ENCODE measurements at places on chromosomes 16 and 17. TPM values are rescaled to one million over a fixed set of nuclear protein-coding genes. Genes with fewer than 3 reads are reported as not detected.
A peak's percentile ranks its signal among the peaks of the same experiment; 100 is the strongest.

DNA sequence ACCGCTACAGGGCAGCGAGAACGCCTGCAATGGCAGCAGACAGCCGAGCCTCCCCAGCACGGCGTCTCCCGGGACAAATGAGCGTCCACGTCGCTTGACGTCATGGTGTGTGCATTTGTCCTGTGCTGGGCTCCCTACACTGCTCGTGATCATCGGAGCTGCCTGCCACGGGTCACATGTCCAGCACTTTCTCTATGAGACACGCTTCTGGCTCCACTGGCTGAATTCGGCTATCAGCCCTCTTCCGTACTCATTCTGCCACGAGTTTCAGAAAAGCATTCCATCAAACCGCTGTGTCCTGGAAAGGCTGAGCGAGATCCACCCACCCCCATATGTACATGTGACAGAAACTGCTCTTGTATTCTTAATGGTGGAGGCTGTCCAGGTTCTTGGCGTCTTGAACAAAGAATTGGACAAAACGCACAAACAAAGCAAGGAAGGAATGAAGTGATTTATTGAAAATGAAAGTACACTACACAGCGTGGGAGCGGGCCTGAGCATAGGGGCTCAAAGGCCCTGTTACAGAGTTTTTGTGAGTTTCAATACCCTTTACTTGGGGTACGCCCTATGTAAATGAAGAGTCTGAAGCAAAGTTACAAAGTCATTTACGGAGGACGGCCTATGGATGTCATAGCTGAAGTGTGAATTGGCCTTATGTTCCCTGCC, 28.5 kb upstream of the SHCBP1 start:
- DNase-seq: peak; percentile 53

TMEM98 gene
- total RNA-seq: 111 TPM

TPSG1 gene
- total RNA-seq: 60.7 TPM

SLC5A10 gene
- total RNA-seq: 0.31 TPM

- no peak for DNase-seq
These were observed 7.9 kb upstream of the RNF222 start for GRCh38 chr17:8405499-8406016.

DNA sequence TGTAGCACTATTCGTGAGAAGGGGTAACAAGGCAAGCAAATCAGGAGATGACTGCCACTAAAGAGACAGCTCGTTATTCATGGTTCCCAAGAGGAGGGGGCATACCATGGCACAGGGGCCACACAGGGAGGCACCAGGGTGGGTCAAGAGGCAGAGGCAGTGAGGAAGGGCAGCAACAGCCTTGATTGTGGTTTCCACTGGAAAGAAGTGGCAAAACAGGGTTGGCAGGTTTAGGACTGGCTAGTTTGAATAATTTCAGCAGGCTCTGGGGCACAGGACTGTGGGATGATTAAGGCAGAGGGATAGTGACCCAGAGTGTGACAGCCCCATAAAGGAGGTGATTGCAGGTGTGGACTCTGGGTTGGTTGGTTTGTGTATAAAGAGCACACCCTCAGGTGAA, 188.9 kb downstream of the CBLN1 start:
- DNase-seq: no peak

- DNase-seq: no peak
These were observed 969 bp upstream of the CETP start for GRCh38 chr16:56960681-56961281.

- no peak for DNase-seq
These were observed 61.1 kb downstream of the BANP start for GRCh38 chr16:88012360-88012759.

GRCh38 chr17:75720656-75721462, at the start of gene ITGB4:
Gene ITGB4 (plus strand): TSS chr17:75721459. CDS start chr17:75724704, 3,245 bp downstream.
- DNase-seq: peak; percentile 89

GAS2L2 gene
- not detected for total RNA-seq

ARMC5 gene
- total RNA-seq: 7.0 TPM

DNA sequence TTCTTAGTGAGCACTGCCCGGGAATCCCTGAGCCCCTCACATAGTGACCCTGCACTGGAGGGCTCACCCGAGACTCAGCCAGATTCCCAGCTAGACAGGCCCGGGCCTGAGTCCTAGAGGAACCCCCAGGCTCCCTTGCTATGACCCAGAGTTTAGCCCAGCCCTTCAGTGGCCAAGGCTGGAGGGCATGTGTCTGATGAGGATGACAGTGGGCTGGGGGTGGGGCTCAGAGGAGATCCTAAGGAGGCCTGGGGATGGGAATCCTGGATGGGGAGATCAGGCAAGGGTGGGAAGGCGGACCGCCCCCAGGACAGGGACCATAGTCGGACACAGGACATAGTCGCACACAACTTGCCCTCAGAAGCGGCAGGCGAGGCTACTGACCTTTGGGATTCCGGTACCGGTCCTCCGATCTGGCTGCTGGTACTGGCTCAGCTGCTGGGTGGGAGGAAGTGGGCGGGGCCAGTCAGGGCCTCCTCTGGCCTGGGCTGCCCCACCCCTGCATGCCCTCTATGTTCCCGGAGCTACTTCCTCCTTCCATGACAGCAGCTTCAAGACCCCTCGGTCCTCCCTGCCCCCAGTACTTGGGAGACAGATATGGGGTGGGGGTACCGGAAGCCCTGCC, 1.1 kb downstream of the CD79B start:
- DNase-seq: peak; percentile 80

GDPD1 gene
- 3.9 TPM for total RNA-seq

CENPV gene
- total RNA-seq: 44.5 TPM

LITAFD gene
- total RNA-seq: not detected

OSGIN1 gene
- total RNA-seq: 14.5 TPM

TEX14 gene
- total RNA-seq: 0.06 TPM

CCDC200 gene
- not detected for total RNA-seq

GRCh38 chr16:89555780-89556179, 4.7 kb upstream of the RPL13 start:
- DNase-seq: no peak

- DNase-seq: no peak
These were observed 25.6 kb downstream of the IL21R start for GRCh38 chr16:27427538-27427937.

DNA sequence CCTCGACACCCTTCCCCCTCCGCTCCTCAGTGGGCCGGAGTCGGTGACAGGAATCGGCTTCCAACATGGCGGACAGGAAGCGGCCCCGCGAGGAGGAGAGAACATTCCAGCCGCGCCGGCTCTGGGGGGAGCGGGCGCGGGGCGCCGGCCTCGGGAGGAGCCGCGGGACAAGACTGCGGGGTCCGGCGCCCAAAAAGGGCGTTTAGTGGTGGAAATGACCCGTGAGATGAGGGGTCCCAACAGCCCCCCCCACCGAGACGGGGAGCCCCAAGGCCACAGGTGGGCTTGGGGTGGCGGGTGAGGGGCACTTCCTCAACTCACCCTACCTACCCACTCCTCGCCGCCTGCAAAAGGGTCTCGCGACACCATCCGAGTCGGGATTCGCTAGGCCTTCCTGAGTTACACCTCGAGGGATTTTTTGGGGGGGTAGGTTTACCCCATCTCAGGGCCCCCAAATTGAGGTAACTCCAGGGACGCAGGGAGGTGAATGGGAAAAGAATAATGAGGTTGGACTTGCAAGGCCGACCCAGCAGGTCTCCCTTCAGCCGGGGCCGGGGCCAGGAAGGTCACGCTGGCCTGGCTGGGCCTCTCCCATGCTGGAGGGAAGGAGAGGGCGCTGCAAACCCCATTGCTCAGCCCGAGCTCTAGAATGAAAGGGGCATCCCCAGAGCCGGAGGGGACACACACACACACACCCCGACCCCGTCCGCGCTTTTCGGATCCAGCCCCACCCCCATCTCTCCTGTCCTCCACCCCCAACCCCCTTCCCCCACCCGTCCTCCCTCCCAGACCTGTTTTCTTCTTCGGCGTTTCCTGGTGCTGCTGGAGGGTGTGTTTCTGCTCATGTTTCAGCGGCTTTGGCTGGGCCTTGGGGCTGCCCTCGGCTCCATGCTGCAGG, 707 bp downstream of the NUFIP2 start:
- DNase-seq: peak; percentile 60

- no peak for DNase-seq
These were observed 15.2 kb downstream of the KRT23 start for GRCh38 chr17:40922239-40922638.

GRCh38 chr17:60803059-60803458, 125.4 kb downstream of the BCAS3 start:
- no peak for DNase-seq

DNA sequence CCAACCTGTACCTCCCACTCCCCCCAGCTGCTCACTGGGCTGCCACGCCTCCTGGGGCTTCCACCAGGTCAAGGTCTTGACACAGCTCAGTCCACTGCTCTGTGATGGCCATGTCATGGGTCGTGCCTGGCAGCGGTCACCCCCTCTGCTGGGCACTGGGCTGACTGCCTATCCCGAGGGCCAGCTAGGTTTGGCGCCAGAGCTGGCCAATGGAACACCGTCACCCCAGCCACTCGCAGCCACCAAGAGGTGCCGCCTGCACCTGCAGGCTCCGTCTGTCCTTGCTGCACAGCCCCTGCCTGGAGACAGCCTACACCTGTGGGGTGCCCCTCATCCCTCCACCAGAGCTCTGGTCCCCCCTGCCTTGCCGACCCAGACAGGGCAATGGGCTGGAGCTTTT, 4.5 kb upstream of the RAB40C start:
- DNase-seq: no peak

WNT9B gene
- total RNA-seq: not detected

CMTM2 gene
- not detected for total RNA-seq

- no peak for DNase-seq
These were observed 7.3 kb downstream of the TRIM65 start for GRCh38 chr17:75889454-75889853.

- DNase-seq: no peak
These were observed 73.1 kb upstream of the MAF start for GRCh38 chr16:79673635-79674034.

DNA sequence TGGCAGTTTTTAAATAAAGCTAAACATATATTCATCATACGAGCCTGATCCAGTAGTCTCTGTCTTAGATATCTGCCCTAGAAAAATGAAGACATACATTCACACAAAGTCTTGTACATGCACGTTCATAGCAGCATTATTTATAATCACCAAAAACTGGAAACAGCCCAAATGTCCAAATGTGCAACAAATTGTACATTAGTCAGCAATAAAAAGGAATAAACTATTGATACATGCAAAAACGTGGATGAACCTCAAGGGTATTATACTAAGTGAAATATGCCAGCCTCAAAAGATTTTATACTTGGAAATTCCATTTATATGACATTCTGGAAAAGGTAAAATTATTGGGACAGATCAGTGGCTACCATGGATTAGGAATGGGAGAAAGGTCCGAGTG, 22.8 kb downstream of the AATF start:
- no peak for DNase-seq

DNA sequence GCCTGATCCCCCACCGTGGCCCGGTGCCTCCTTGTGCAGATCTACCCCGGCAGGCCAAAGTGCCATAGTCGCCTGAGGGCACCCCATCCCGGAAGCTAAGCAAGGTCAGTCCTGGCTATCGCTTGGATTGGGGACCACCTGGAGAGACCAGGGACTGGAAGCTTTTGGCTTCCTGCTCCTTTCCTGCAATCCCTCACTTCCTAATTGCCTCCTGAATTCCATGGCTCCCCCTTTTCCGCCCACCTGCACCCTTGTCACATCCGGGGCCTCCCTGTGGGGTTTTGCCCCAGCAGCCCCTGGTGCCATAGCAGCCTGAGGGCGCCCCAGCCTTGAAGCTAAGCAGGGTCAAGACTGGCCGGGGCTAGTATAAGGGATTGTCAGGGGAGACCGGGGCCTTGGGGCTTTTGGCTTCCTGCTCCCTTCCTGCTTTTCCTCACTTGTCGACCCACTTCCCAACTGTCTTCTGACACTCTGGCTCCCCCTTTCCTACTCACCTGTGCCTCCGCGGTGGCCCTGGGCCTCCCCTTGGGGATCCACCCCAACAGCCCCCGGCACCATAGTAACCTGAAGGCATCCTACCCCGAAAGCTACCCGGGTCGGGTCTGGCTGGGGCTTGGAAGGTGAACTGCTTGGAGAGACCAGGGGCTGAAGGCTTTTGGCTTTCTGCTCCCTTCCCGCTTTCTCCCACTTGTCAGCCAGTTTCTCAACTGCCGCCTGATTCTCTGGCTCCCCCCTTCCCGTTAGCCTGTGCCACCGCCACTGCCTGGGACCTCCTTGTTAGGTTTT, 2293.6 kb downstream of the TP53TG3F start:
- no peak for DNase-seq

KRTAP16-1 gene
- not detected for total RNA-seq

- no peak for DNase-seq
These were observed 29.9 kb downstream of the PARN start for GRCh38 chr16:14600164-14600563.

GRCh38 chr16:212999-213398, 16.2 kb downstream of the LUC7L start:
- DNase-seq: no peak

- no peak for DNase-seq
These were observed 14.9 kb downstream of the GPRC5C start for GRCh38 chr17:74446551-74447500.

CPHXL2 gene
- total RNA-seq: not detected

GRCh38 chr17:36529121-36529520, 5.5 kb downstream of the MYO19 start:
- DNase-seq: no peak
